Fibroblast of the aortic adventitia (primary cell): ENCODE measurements at places on chromosomes 3 and 15. TPM values are rescaled to one million over a fixed set of nuclear protein-coding genes. Genes with fewer than 3 reads are reported as not detected.

Gene TMIE
- total RNA-seq = not detected in 2 replicates

Gene SLC22A14
- total RNA-seq = not detected in 2 replicates

Gene HTR3E
- not detected in 2 replicates for total RNA-seq

Gene CSPG5
- 0.09 TPM in 1 of 2 replicates, not detected in the other for total RNA-seq

Gene EPHB3
- total RNA-seq = 2.5 and 4.7 TPM in 2 replicates

Gene ASB14
- under 0.01 TPM in 1 of 2 replicates, not detected in the other for total RNA-seq

Gene TEX55
- total RNA-seq = not detected in 2 replicates

Gene SPESP1
- total RNA-seq = 0.98 and 5.6 TPM in 2 replicates

Gene PAQR5
- 13.2 TPM in 1 of 2 replicates, not detected in the other for total RNA-seq

Gene ZMAT3
- 31.6 and 57.8 TPM in 2 replicates for total RNA-seq

Gene SQOR
- total RNA-seq = 79.5 and 101 TPM in 2 replicates

Gene PRKCD
- 1.6 and 2.9 TPM in 2 replicates for total RNA-seq

Gene ACAA1
- 20.6 and 40.9 TPM in 2 replicates for total RNA-seq

Gene TRAT1
- not detected in 2 replicates for total RNA-seq

Gene CLSTN2
- 0.82 and 3.2 TPM in 2 replicates for total RNA-seq

Gene ALG1L2
- 0.54 TPM in 1 of 2 replicates, not detected in the other for total RNA-seq

Gene RABL3
- 10.0 and 18.3 TPM in 2 replicates for total RNA-seq

Gene NOX5
- total RNA-seq = 0.08 and 0.27 TPM in 2 replicates

Gene ATP13A5
- not detected in 2 replicates for total RNA-seq

Gene ALAS1
- 18.8 and 40.8 TPM in 2 replicates for total RNA-seq

Gene FHIT
- 1.5 and 1.9 TPM in 2 replicates for total RNA-seq

Gene AGBL1
- total RNA-seq = not detected in 2 replicates

Gene ITPR1
- total RNA-seq = 8.9 and 52.4 TPM in 2 replicates

Gene GOLGA8M
- total RNA-seq = 1.2 TPM in 1 of 2 replicates, not detected in the other

Gene SLC9C1
- 0.33 and 0.45 TPM in 2 replicates for total RNA-seq

Gene TRIP4
- 11.8 and 25.8 TPM in 2 replicates for total RNA-seq

Gene GRAMD2A
- 0.33 and 0.63 TPM in 2 replicates for total RNA-seq

Gene REC114
- total RNA-seq = not detected in 2 replicates

Gene PEX11A
- total RNA-seq = 8.7 and 13.0 TPM in 2 replicates

Gene ISLR2
- total RNA-seq = 0.36 and 0.90 TPM in 2 replicates

Gene TTLL13
- 0.09 TPM in 1 of 2 replicates, not detected in the other for total RNA-seq
